ENCODE measurements at places on chromosomes 7 and 10. TPM values are rescaled to one million over a fixed set of nuclear protein-coding genes. Genes with fewer than 3 reads are reported as not detected.

Gene KCNH2
- total RNA-seq = 0.34 TPM

DNA sequence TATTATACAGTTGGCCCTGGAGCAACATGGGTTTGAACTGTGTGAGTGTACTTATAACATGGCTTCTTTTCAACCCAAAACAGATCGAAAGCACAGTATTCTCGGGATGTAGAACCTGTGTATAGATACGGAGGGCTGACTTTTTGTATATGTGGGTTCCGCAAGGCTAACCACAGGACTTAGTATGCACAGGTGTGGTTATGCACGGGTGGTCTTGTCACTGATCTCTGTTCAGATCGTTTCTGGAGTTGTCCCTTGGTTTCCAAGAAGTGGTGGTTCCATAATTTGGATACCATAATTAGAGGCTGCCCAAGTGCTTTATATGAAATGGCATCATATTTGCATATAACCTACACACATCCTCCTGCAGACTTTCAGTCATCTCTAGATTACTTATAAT lies 10.9 kb upstream of the BHLHA15 start:
- DNase-seq = no peak

GRCh38 chr7:101126651-101127459 lies at the start of gene SERPINE1:
Gene SERPINE1, plus strand, starts transcription at chr7:101127104. Its CDS starts 1,290 bp downstream, at chr7:101128394.
- peak; percentile 98 for DNase-seq

GRCh38 chr10:30992681-30993080 lies 39.0 kb downstream of the ZNF438 start:
- DNase-seq = no peak

GRCh38 chr7:117269417-117269816 lies 53.4 kb downstream of the WNT2 start:
- peak; percentile 92 for DNase-seq

GRCh38 chr10:86053675-86054074 lies 312.9 kb downstream of the GRID1 start:
- no peak for DNase-seq
